ENCODE measurements at places on chromosomes 13 and 19.

- no peak for DNase-seq
Observed at GRCh38 chr13:61905054-61905453, 489.4 kb upstream of the PCDH20 start.

- no peak for DNase-seq
Observed at GRCh38 chr13:36766295-36766694, 52.7 kb upstream of the RFXAP start.

GRCh38 chr19:7368456-7368855, 19.7 kb downstream of the ARHGEF18 start:
- no peak for DNase-seq

- DNase-seq: no peak
Observed at GRCh38 chr19:3178377-3178972, at the start of gene S1PR4. S1PR4 (plus strand) TSS chr19:3178769; CDS start chr19:3178793, 24 bp downstream.

GRCh38 chr19:13796301-13797057, 1.2 kb downstream of the ZSWIM4 start:
- DNase-seq: no peak

DNA sequence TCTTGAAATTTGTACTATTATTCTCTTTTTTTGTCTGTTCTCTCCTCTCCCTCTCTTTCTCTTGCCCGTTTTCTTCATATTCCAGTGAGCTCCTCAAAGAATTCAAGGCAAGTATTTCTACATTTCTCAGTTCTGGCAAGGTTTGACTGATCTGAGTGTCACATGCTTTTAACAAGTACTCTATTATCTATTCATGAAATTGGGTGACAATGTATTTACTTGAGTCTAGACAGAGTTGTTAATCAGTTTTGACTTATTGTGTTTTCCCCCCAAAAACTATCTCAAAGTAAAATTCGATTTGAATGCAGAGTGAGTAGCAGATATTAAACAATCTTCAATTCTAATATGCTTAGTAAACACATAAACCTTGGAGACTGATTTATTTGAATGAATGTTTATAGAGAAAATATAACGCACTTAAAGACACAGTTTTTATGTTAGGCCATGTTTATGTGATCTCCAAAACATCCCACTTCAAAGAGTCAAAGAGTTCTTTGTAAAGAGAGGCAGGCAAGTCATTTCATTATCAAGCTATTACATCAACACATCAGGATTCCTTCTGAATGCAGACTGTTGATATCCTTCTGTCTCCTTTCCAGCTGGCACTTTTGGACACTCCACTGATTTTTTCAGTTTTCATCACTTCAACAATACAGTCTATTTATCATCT, 166.6 kb downstream of the SLITRK6 start:
- no peak for DNase-seq

- DNase-seq: no peak
Observed at GRCh38 chr19:38684078-38684861, 36.8 kb downstream of the ACTN4 start.

DNA sequence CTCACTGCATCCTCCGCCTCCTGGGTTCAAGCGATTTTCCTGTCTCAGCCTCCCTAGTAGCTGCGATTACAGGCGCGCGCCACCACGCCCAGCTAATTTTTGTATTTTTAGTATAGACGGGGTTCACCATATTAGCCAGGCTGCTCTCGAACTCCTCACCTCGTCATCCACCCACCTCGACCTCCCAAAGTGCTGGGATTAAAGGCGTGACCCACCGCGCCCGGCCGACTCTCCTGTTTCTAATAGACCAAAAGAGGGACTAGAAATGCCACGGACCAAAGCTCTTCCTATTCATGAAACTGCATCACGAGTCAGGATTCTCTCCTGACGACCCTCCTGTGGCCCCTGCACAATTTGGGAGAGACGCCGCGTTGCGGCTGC, 563 bp downstream of the ZNF43 start:
- DNase-seq: no peak

GRCh38 chr19:41029524-41030432, 38.7 kb downstream of the CYP2B6 start:
- no peak for DNase-seq

GRCh38 chr13:113091211-113091771, 14.3 kb upstream of the F7 start:
- DNase-seq: no peak

GRCh38 chr13:114226088-114226487, 8.6 kb upstream of the CDC16 start:
- no peak for DNase-seq

GRCh38 chr13:101869553-101869952, 417.1 kb downstream of the ITGBL1 start:
- DNase-seq: no peak

GRCh38 chr19:50607874-50608785, 31.6 kb downstream of the SYT3 start:
- no peak for DNase-seq

GRCh38 chr19:18658366-18658855, 21.6 kb downstream of the KLHL26 start:
- DNase-seq: no peak

DNA sequence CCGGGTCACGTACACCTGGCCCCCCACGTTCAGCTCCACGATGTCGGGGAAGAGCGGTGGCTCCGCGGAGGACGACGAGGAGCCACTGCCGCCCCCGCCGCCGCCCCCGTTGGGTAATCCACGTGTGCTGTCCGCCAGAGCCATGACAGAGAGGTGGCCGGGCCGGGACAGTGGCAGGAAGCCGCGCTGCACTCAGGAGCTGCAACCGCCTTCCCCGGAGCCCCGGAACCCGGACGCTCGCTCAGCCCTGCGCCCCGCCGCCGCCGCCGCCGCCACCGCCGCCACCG, 257 bp downstream of the KCTD12 start:
- no peak for DNase-seq

DNA sequence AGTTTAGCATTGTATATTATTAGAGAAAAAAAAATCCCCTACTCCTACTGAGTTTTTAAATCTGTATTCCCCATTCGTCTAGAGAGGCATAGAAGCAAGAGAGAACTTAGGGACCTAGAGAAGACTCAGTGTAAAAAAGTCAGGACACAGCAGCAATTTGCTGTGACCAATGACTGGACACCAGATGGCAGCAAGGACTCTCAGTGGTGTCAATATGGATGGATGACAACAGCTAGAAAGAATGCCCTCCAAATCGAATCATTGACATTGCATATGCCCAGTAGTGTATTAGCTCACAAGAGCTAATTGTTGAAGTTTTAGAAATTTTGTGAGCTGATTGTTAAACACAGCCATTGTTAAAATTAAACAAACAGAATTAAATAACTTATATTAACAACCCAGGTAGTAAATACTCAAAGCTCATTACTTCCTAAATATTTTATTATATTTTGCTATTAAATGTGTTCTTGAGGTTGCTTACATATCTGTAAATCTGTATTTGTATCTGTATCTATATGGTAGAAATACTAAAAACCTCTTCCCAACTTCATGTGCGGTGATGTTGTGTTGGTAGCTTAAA, 43.9 kb downstream of the SIAH3 start:
- DNase-seq: no peak

- no peak for DNase-seq
Observed at GRCh38 chr19:16417660-16418596, 53.8 kb downstream of the EPS15L1 start.
